ENCODE measurements at places on chromosomes 7 and 10. TPM values are rescaled to one million over a fixed set of nuclear protein-coding genes. Genes with fewer than 3 reads are reported as not detected.

TMEM273 gene
- not detected for total RNA-seq

AGR3 gene
- not detected for total RNA-seq

OR2A1 gene
- total RNA-seq, result not detected

ADD3 gene
- total RNA-seq, result 202 TPM

CALHM1 gene
- total RNA-seq, result not detected

CTTNBP2 gene
- not detected for total RNA-seq

PLXDC2 gene
- 2.8 TPM for total RNA-seq

IFIT1B gene
- total RNA-seq, result not detected

FAM200A gene
- 5.2 TPM for total RNA-seq

CCDC3 gene
- 12.2 TPM for total RNA-seq

TBX20 gene
- total RNA-seq, result 49.5 TPM

WDFY4 gene
- not detected for total RNA-seq

PRSS1 gene
- not detected for total RNA-seq

Data from cardiac atrium fibroblast (primary cell).